GM13977 (cell line): ENCODE measurements at places on chromosomes 5 and 9.

DNA sequence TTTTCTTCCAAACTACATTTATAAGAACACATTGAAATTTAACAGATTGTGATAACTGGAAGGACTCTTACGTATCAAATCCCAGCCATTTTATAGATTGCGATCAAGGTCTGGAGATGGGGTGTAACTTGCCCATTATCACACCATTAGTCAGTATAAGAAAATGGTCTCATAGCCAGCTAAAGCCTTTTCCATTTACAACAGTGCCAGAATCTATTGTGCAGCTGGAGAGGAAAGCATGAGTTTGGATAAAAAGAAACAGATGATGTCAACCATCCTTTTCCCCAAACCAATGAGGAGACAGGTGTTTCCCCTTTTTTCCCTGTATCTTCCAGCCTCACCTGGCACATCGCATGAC, 658.8 kb downstream of the ACTL7B start:
- no peak for DNase-seq

- peak; percentile 46 for DNase-seq
These were observed 147.2 kb upstream of the LHFPL2 start for GRCh38 chr5:78795757-78796156.

GRCh38 chr9:127893392-127893791, 6.0 kb downstream of the ST6GALNAC6 start:
- DNase-seq, result no peak

DNA sequence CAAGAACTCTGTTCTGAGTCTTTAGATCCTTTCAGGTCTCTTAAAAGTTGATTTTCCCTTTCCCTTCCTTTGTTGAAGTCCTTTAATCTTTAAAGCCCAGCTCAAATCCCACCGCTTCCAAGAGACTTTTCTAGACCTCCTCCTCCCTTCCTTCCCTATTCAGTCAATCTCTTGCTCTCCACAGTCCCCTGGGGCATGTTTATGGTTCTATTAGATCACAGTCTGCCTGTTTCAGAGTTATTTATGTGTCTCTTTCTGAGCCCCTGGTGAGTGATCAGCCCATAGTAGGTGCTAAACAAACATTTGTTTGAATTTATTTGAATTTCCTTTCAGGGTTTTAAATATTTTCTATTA, 7.2 kb upstream of the ARSI start:
- no peak for DNase-seq

GRCh38 chr9:114346146-114346545, 16.5 kb downstream of the ORM2 start:
- DNase-seq, result no peak

DNA sequence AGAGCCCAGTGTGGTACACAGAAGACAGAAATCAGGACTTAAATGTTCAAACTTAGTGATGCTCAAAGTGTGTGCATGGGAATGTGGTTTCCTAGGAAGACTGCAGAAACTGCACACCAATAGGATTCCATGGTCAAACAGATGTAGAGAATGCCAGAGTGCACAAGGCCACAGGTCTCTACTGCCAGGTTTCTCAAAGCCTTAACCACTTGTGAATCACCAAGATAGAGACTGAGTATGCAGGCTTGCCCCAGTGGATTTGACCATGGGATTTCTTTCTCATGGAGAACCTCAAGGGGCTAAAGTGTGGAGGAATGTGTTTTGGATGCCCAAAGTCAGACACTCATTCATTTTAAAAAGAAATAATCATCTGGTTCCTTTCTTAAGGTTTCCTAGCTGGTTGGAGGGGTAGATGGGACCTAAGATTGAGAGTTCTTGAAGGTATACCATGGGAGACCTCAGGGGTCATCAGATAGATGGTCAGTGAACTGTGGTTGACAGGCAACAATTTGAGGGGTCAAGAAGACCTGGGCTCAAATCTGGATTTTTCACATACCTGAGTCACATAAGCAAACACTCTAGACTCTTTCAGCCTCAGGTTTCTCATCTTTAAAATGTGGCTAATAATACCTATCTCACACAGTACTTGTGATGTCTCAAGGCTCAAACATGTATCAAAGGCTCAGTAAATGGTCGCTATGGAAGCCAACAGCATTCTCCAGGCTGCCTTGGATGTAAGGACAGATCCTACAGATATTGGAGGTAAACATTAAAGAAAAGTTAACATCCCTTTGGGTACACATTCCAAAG, 81.1 kb downstream of the BOD1 start:
- DNase-seq, result no peak

- peak; percentile 26 for DNase-seq
These were observed 23.8 kb upstream of the ZNF622 start for GRCh38 chr5:16489322-16489791.

- no peak for DNase-seq
These were observed 402.3 kb downstream of the DEPDC1B start for GRCh38 chr5:60297658-60298057.

GRCh38 chr5:71873191-71873591, 154.1 kb downstream of the CARTPT start:
- DNase-seq, result no peak

GRCh38 chr5:10913181-10913810, 152.3 kb upstream of the DAP start:
- no peak for DNase-seq

DNA sequence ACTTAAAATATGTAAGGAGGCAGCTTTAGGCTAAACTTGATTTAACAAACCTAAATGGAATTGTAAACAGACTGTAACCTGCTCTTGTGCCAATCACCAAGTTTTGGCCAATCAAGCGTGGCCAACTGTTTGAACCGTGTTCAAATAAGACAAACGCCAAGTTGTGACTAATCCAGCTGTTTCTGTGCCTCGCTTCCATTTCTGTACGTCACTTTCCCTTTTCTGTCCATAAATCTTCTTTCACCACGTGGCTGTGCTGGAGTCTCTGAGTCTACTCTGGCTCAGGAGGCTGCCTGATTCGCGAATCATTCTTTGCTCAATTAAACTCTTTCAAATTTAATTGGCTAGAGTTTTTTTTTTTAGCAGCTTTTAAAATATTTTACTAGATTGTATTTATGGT, 71.3 kb downstream of the LIX1 start:
- no peak for DNase-seq

- no peak for DNase-seq
These were observed 249.2 kb upstream of the CCNH start for GRCh38 chr5:87661784-87662566.

DNA sequence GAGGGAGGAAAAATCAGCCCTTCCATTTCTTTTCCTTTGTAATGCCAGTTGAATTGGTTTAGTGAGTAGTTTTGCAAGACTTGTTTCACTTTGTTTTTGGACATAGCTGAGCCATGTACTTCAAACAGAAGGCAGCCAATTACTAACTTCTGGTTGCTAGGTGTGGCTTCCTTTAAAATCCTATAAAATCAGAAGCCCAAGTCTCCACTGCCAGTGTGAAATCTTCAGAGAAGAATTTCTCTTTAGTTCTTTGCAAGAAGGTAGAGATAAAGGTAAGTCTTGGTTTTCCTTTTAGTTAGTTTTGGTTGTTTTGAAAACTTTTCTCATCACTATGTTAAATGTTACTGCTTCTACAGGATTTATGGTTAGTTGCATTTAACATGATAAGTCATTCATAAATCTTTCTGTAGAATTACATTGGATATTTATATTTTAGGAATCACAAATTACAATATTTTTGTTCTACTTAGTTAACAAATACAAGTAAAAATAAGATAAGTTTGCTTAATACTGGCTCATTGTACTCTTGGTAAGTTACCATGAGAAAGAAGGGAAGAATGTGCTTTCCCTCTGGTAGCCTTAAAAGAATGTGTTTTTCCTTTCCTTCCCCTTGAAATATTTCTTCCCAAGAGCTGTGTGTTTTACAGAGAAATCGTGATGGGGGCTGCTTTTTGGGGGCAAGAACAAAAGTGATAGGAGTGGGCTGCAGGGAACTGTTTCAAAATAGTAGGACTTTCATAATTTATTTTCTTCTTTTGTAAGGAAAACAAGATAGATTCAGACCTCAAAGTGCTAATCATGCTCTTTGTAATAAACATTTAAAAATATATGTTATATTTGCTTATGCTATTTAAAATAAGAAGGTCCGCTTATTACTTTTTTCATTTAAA, at the start of gene ANXA1:
Gene ANXA1 (plus strand): TSS at position 213 of the 890 bp plus-strand sequence. CDS start 6,671 bp downstream, outside the sequence.
- DNase-seq, result no peak

DNA sequence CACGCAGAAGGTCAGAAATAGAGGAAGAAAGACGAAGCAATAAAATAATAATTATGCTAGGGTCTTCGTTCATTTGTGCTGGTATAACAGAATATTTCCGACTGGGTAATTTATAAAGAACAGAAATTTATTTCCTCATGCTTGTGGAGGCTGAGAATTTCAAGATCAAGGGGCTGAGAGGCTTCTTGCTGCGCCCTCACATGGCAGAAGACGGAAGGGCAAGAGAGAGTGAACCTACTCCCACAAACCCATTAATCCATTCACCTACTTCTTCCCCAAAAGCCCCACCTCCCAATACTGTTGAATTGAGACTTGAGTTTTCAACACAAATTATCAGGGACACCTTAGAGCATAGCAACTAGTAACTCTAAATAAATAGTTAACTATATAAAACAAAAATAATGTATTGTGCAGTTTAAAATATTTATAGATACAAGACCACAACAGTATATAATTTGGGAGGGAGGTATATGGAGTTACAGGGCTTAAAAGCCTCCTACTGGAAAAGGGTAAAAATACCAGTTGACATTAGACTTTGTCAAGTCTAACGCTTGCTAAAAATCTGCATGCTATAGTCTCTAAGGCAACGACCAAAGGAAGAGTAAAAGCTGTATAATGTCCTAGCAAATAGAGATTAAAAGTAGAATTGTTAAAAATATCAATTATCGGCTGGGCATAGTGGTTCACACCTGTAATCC, 40.3 kb upstream of the NAA35 start:
- peak; percentile 39 for DNase-seq

DNA sequence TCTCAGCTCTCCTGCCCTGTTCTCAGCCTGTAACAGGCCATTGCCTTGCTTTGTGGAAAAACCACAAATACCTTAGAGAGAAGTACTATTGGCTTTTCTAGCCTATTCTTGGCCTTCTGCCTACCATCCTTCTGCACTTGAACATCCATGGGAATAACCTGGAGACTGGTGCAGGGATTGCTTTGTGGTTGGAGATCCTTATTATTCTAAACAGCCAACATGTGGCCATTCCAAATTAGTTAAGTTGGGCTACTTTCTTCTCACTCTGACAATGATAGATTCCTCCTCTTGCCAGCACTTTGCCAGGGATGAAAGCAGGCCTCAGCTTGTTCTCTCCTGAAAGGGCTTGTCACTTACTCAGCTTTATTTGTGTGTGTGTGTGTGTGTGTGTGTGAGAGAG, 240.4 kb downstream of the GLIS3 start:
- no peak for DNase-seq

DNA sequence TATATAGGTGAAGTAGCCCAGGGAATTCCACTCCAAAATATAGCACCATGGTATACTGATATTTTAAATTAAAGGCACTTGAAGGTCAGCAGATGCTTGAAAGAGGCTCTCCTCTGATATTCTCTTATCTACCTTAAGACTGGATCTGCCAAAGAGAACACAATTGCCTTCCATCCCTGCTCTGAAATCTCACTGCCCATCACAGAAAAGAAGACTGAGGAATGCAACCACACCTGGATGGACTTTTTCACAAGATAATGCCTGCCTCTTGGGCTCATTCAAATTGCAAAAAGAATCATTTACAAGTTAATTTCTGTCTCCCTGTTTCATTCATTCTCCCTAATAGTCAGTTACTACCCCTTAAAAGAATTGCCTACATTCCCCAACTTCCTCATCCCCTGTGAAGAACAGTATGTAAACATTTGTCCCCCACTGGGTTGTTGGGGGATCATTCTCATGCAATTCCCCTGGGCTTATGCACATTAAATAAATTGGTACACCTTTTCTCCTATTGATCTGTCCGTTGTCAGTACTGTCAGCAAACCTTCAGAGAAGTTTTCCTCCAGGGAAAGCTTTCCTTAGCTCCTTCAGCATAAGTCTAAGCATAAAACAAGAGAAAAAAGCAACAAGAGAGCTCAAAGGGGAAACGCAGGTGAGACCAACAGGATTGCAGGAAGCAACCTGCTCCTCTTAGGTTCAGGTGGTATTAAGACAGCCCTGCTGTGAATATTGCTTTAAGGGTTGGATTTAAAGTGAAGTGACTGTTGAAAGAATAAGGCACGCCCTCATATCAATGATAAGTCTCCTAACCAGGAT, 171.4 kb upstream of the SLC30A5 start:
- DNase-seq, result no peak

DNA sequence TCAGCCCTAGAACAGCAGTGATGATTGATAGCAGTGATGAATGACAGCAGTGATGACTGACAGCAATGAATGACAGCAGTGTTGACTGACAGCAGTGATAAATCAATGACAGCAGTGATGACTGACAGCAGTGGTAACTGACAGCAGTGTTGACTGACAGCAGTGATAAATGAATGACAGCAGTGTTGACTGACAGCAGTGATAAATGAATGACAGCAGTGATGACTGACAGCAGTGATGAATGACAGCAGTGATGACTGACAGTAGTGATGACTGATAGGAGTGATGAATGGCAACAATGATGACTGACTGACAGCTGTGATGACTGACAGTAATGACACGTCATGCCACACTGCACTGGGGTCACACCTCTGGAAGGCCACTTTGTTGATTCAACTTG, 106.8 kb downstream of the ENTREP1 start:
- no peak for DNase-seq

- DNase-seq, result no peak
These were observed 107.6 kb downstream of the PLPP1 start for GRCh38 chr5:55427157-55427556.

GRCh38 chr5:172412724-172413286, 41.5 kb downstream of the SH3PXD2B start:
- DNase-seq, result no peak

GRCh38 chr5:2525351-2525750, 226.1 kb downstream of the IRX2 start:
- DNase-seq, result no peak

- DNase-seq, result no peak
These were observed 50.4 kb downstream of the RASGRF2 start for GRCh38 chr5:81010336-81011169.

GRCh38 chr5:124740071-124740470, 6.4 kb downstream of the ZNF608 start:
- no peak for DNase-seq

- DNase-seq, result peak; percentile 77
These were observed 2.5 kb downstream of the KDM3B start for GRCh38 chr5:138354926-138355378.

DNA sequence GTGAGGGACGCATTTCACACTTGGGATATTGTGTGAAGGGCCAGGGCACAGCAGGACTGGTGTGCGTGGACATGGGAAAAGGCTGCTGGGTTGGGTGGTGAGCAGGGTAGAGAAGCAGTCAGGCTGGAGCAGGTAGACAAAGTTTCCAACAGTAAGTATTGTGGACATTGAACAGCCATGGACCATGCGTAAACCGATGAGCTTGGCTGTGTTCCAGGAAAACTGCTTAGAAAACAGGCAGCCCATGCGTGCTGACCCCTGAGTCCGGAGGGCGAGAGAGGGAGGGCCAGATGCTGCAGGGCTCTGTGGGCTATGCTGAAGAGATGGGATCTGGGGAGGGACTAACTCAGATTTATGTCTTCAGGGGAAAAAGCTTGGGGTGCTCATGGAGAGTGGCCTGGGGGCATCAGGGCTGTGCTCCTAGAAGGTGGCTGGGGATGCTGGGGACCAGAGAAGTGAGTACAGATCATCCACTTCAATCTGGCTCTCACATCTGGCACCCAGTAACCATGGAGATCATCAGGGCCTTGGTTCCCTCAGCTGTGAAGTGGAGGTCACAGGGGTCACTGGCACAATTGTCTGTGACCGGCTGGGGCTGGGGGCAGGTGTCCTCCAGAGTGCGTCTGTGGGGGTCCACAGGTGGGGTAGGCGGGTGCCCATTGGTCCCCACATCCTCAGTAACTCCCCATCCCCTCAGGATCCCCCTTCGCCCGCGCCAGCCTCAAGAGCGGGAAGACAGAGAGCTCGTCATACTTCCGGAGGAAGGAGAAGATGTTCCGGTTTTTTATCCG, 93.3 kb downstream of the CACNA1B start:
- no peak for DNase-seq
